ENCODE measurements at places on chromosomes 4 and X.

- no peak for DNase-seq
Observed at GRCh38 chr4:110484767-110485166, 8.8 kb downstream of the ENPEP start.

DNA sequence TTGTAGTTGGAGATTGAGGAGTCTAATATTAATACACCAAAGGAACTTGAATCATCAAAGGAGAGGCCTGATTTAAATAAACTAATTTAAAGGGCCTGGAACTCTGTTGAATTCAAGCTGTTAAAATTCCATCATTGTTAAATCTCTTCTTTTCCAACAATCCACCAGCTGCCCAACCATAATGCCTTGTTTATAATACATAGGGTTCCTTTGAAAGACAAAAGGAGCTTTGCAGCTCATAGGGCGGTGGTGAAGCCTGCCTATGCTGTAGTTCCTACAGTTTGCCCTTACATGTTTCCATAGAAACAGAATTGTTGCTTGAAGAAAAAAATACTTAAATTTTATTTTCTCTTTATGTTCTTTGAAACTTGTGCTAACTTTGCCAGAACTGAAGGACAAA is 102.8 kb downstream of the GLUD2 start:
- no peak for DNase-seq

GRCh38 chr4:8250227-8250626 is 19.3 kb upstream of the HTRA3 start:
- no peak for DNase-seq

DNA sequence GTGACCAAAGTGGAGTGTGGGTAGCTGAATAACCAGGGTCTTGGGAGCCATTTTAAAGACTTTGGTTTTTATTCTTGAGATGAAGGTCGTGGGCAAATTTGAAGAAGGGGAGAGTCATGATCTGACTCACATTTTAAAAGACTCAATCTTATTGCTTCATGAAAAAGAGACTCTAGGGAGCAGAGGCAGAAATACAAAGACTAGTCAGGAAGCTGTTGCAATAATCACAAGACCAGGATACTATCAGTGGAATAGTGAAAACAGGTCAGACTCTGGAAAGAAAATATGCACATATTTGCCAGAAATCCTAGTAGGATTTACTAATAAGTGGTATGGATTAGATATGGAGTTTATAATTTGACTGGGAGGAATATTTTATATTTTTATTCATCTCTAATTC is 448.4 kb downstream of the RAPGEF2 start:
- no peak for DNase-seq

- DNase-seq: no peak
Observed at GRCh38 chr4:185512516-185512915, 22.8 kb downstream of the PDLIM3 start.

All from activated CD4-positive, alpha-beta T cell treated with anti-CD3 and anti-CD28 coated beads, Interleukin-2, amount 50 U/mL, for 48 hours (primary cell).